ENCODE measurements at places on chromosomes 5 and 9.

GRCh38 chr5:16547200-16547842, 69.5 kb downstream of the RETREG1 start:
- no peak for DNase-seq

- DNase-seq = no peak
Observed at GRCh38 chr5:180613188-180613813, 22.0 kb upstream of the SCGB3A1 start.

DNA sequence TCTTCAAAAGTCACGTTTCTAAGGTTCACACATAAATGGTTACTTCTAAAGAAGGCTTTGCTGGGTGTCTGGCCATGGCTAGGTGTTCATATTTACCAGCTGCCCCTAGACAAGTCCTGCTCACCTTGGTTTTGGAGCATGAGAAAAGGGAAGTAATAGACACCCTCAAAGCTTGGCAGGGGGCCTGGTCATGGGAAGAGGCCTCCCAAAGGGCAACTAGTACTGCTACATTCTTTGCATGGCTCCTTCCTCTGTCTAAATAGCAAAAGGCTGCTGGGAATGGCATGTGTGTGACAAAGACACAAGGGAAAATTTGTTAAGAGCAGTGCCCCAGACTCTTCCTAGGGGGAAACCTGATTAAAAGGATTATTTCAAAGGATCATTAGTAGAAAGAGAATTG, 93.4 kb downstream of the NRG2 start:
- DNase-seq = no peak

- no peak for DNase-seq
Observed at GRCh38 chr9:82597241-82598203, 465.4 kb downstream of the RASEF start.

DNA sequence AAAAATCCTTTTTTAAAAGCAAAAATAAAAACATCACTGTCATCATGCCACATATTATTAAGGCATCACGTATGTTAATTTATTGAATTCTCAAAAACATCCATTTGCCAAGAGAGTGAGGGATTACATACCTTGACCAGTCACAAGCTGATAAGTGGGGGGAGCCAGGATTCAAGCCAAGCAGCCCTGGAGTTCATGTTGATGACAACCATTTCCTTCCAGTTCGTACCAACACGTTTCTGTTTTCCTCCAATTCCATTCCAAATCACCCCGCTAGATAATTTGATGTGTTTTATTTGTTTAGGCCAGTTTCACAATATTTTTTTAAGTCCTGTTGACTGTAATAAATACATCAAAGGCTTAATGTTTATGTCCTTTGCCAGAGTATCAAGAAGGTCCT, 53.0 kb downstream of the SLC1A3 start:
- DNase-seq = no peak

DNA sequence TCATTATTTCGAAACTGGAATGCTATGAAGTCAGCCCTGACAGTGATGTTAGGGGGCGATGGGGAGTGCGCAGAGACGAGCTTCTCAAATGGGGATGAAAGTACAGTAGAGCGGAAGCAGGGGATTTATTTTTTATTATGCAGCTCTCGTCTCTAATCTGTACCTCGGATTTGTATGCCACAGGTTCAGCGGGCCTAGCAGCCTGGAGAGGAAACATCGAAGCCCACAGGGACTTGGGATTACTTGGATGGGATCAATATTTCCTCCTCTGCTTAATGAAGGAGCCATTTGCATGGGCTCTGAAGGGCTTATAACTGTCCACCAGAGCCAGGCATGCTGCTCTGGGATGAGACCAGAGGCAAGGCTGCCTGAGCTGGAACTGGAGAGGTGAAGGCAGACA, 133.5 kb upstream of the RAPGEF1 start:
- no peak for DNase-seq

DNA sequence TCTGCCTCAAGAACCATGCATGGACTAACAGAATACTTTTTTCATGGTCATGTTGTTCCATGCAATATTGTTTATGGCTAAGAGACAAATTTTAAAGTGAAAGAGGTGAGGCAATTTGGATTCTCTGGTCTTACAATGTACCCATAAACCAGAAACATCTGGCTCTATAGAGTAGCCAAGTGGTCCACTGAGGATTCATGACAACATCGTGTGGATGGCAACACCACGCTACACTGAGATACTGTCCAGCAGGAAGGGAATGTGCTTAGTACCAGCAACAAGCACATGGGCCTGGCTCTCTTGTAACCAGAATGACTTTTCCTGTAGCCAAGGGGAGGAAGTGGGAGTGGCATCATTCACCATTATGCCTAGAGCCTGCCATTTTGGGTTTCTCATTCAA, 218.2 kb downstream of the GADD45G start:
- no peak for DNase-seq

- no peak for DNase-seq
Observed at GRCh38 chr9:13974891-13975290, 339.1 kb downstream of the NFIB start.

GRCh38 chr5:157842787-157843186, 16.2 kb downstream of the CLINT1 start:
- no peak for DNase-seq

- no peak for DNase-seq
Observed at GRCh38 chr9:132381966-132382541, 24.6 kb downstream of the TTF1 start.

DNA sequence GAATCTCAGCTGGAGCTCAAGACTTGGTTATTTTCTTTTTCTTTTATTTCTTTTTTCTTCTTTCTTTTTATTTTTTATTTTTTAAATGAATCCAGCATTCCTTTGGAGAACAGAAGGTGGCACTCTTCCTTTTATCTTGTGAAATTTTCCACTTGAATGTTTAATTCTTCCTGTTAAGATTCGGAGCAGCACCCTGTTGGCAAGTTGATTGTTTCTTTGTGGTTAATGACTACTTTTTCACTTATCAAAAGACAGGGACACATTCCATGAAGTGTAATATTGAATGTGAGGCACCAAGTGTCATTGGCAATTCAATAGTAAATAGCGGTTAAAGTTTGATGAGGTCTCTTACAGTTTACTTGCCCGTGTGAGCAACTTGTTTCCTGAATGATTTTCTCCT, 240.5 kb upstream of the CHD1 start:
- DNase-seq = no peak

DNA sequence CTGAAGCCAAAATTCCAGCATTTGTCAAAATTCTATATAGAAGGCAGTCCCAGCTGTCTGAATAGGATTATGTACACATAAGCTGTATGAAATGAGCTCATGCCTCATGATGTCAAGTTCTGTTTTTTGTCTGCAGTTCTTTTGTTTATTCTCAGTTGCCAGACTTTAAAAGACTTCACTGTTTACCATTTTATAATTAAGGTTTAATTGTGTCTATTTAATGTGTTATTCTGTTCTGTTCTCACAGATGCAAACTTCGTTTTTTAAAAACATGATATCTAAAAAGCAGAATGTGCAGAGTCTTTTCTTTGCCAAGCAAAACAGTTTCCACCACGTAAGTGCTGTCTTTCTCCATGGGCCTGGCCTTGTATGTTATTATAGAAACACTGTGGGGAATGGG, 31.1 kb downstream of the ERAP1 start:
- no peak for DNase-seq

DNA sequence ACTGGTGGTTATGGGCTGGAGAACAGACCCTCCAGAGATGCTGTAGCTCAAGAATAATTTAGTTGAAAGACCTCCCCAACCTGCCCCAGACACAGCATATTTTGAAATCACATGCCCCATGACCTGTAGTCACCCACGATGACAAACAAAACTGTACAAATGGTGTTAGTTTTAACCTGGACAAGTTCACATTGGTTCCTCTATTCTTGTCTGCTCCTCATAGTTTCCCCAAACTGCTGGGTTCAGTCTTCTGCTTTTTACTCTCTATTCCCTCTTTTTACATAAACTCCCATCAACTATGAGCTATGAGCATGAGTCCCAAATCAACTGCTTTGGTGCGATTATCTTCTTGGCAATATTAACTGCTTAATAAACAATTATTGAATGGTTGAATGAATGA, 365.3 kb upstream of the CLINT1 start:
- no peak for DNase-seq

DNA sequence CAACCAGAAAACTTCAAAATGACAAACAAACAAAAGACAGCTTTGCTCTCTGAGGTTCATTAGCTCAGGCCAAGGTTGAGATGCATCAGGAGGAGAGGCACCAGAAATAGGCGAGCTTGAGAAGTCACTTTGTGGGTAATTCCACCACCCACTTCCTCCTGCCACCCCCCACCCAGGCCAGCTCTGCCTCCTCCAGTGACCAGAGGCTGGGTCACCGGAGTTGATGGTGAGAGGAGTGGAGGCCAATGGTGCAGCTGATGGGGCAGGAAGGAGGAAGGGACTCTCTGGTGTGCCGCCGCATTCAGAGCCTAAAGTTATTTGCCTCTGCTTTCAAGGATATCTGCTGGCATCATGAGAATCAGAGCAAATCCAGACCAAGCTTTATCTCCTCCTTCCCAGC, 73.8 kb upstream of the ASTN2 start:
- DNase-seq = no peak

DNA sequence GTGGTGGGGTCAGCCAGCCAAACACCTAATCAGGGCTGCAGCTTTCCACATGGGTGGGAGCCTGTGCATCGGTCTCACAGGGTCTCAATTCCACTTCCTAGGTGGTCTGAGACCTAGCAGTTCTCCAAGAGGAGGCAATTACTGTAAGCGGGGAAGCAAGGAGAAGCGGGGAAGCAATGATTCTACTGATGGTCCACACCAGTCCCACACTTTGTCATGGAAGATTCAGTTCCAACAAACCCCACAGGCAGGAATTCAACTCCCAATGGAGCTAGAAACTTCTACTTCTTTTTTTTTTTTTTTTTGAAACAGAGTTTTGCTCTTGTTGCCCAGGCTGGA, 158.7 kb upstream of the RAI14 start:
- DNase-seq = no peak

DNA sequence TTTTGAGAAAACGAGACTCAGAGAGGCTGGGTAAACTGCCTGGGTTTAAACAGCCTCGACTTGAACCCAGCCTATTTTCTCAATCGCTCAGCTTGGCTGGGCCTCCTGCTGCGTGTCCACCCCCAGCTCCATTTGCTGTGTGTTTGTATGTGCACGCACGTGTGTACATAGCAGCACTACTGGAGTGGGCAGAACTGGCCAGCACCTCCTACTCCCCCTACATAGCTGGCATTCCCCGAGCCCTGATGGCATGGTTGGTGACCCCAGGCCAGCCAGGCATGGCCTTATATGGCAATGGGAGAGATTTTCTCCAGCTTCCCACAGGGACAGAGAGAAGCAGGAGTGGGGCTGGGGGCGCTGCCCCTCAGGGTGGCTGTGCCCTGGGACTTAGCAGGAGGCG, 4.1 kb downstream of the AIF1L start:
- DNase-seq = no peak

- no peak for DNase-seq
Observed at GRCh38 chr5:160315968-160316367, 3.6 kb upstream of the CCNJL start.

GRCh38 chr5:157387683-157388093, 72.3 kb upstream of the NIPAL4 start:
- DNase-seq = no peak

- DNase-seq = no peak
Observed at GRCh38 chr5:124614105-124614504, 132.3 kb downstream of the ZNF608 start.

- no peak for DNase-seq
Observed at GRCh38 chr5:3026099-3026498, 274.6 kb upstream of the IRX2 start.

DNA sequence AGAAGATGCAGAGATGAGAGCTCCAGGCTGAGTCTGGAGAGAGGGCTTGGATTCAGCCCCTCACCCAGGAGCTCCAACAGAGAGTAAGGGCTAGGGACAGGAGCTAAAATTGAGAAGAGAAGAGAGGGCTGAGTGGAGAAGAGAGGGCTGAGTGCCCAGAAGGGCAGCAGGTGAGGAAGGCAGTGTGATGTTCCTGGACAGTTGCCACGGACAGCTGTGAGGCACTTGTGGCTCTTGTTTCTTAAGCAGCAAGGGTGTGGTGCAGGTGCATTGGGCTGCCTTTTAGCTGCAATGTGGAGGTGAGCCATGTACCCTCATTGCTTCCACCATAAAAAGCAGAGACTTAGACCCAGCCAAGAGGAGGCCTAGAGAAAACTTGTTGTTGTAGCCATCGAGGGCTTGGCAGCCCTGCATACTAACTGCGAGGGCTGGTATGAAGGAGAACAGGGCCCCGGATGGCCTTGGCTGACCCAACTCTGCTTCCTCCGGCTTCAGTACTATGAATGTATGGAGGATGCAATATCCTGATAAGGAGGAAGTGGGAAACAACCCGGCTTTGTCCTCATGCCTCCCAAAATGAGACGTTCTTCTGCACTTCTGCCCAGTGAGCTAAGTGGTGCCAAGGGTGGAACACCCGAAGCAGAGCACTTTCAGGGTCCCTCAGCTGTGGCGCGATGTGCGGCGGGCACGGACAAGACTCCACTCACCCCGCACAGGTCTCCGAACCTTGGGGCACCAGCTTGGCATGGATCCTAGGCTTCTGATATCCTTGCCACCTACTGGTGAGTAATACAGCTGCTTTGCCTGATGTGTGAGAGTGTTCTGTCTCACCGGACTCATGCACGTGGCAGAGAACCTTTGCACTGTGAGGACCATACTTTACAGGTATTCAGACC, 65.2 kb downstream of the LRRC70 start:
- no peak for DNase-seq

DNA sequence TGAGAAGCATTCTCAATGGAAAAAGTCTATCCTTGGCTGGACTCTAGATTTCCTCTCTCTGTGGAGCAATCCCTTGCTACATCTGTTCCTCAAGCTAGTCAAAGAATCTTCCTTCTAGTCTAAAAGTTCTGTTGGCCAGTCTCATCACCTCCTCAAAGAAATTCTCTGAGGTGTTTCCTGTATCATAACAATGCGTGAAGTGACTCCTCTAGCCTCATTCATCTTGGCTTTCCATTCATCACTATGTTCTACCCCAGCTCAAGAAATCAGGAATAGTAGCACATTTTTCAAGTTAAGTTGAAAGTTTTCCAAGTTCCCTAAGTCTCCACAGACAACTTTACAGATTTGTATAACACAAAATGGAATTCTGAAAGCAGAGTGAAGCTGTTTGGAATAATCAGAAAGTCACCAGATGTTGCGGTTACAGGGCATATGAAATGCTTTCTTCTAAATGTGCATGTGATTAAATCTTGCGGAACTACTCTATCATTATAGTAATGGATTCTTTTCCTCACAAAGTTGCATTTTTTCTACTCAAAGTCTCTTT, 176.6 kb upstream of the FREM1 start:
- DNase-seq = no peak

DNA sequence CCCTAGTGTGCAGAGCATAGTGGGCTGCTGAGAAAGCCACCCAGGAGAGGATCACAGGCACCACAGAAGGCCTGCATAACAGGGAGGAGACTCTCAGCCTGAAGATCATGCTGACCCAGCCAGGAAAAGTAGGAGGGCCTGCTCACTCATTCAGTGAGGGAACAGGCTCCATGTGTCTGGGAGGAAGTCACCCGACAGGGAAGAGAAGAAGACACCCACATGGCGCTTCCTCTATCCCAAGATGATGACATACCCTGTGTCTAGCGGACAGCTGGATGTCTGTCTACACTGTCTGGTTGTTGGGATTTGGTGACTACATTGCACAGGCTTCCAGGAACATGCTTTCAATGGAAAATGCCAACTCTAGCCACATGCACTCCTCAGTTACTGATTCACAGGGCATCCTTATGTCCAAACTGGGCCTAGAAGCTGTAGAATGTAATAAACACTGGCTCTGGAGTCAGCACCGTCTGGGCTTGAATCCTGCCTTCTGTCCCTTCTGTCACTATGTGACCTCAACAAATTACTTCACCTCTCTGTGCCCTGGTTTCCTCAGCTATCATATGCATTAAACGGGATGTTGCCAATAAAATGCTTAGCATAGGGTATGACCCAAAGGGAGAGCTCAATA, 47.6 kb downstream of the KLHL3 start:
- no peak for DNase-seq

Measured in activated T-helper 1 cell treated with anti-CD3 and anti-CD28 coated beads, Interleukin-12 subunit alpha, Interleukin-12 subunit beta, Interleukin-2, Interleukin-4 antibody, amounts not matched to agents 30 ng/mL and 10 ng/mL and 1 ng/mL, durations not matched to agents 14 hours and 24 hours and 36 hours (primary cell).